ENCODE measurements at places on chromosomes 7 and 10. TPM values are rescaled to one million over a fixed set of nuclear protein-coding genes. Genes with fewer than 3 reads are reported as not detected.

Gene NYAP1
- 6.3 TPM for total RNA-seq

Gene MRLN
- total RNA-seq = 0.75 TPM

Gene CTAGE4
- 2.5 TPM for total RNA-seq

Gene MBL2
- total RNA-seq = not detected

Gene NAT16
- not detected for total RNA-seq

Gene SHLD2
- total RNA-seq = 20.3 TPM

Gene PIP4K2A
- total RNA-seq = 26.3 TPM

Gene ZNF775
- total RNA-seq = 12.3 TPM

Gene DCLRE1C
- total RNA-seq = 10.1 TPM

Gene FANK1
- 11.8 TPM for total RNA-seq

Gene CTTNBP2
- total RNA-seq = 36.9 TPM

Gene HOXA13
- 1.5 TPM for total RNA-seq

DNA sequence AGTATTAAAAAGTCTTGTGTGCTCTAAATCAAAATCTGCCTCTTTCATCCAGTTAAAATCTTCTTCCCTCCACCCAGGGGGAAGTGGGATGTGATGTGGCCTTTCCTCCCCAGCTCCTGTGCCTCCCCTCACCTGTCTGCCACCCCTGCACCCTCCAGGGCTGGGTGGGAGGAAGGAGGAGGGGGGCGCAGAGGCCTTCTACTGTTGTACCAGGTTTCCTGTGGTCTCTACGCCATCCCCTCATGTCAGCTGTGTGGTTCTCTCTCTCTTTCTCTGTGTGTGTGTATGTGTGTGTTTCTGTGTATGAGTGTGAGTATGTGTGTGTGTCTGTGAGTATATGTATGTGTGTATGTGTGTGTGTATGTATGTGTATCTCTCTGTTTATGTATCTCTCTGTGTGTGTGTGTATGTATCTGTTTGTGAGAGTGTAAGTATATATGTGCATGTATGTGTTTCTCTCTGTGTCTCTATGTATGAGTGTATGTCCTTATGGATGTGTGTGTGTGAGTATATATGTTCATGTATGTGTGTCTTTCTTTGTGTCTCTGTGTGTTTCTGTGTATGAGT, 45.5 kb upstream of the C10orf71 start:
- DNase-seq = no peak

- DNase-seq = no peak
These were observed 274.3 kb upstream of the NEBL start for GRCh38 chr10:21171197-21171935.

DNA sequence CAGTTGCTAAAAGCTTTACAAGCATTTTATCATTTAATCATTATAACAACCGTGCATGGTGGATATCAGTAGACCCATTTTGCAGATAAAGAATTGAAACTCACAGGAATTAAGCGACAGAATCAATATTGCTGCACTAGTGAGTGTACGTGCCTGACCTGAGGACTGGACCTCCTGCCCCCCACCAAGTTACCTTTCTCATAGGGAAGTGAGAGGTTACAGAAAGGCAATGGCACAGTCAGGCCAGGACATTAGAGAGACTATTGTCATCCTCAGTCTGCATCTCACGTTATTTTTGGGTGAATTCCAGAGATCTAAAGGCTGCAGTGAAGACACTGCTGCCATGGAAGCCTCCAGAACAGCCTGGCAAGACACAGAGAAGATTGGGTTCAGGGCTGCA, 80.9 kb downstream of the WDFY4 start:
- DNase-seq = peak; percentile 10

DNA sequence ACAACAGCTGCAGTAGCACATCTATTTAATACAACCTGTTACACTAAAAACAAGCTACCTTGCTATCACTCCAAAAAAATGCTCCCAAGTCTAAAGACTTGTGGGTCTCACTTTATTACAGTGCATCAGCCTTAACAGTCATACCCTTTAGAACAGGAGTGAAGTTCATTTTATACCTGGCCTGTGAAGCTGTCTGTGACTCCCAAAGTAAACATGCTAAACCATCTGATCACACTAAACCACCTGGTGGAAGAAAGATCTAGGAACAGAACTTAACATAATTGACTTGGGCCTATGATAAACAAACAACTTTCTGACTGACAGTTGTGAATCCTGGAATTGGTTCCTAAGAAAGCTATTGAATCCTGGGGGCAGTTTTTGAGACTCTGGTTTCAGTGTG, 80.9 kb upstream of the ATP6V0A4 start:
- DNase-seq = no peak

GRCh38 chr10:129108378-129108777, 358.7 kb upstream of the MGMT start:
- no peak for DNase-seq

DNA sequence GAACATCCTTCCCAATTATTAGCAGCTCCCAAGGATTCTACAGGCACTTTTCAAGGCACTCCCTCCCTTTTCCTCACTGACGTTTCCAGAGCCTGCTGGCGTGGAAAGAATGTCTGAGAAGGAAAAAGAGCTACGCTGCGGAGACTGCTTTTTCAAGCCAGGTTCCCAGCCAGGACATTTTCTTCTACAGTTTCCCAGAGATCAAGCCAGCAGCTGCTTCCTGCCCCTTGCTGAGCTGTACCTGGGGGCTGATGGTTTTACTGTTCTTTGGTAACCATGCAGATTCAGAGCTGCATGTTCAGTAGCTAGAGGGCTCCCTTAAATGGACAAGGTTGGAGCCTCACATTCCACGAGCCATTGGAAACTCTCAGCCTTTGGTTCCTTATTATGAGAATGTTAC, 133.4 kb downstream of the EVX1 start:
- DNase-seq = no peak

GRCh38 chr7:20839196-20839735, 52.6 kb upstream of the SP8 start:
- DNase-seq = no peak

GRCh38 chr10:72616716-72617115, 9.2 kb downstream of the MICU1 start:
- no peak for DNase-seq

- DNase-seq = no peak
These were observed 986 bp upstream of the PPP2R2D start for GRCh38 chr10:131899695-131900349.

DNA sequence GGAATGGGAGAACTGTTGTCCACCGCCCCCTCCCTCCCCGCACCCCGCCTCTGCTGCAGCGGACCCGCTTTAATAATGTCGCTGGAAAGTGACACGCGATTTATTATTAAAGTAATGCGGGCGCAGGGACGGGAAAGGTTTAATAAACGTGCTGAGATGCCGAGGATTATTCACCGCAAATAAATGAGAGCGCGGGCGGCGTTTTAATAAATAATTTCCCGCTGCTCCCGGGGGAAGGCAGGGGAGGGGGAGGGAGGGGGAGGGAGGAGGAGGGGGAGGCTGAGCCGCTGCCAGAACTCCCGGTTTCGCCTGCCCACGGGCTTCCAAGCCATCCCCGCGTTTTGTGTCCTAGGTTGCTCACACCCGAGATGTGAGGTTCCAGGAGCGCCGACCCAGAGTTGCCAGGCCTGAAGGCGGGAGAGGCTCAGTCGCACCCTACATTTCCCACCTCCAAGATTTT, 5.1 kb downstream of the KAZALD1 start:
- DNase-seq = no peak

DNA sequence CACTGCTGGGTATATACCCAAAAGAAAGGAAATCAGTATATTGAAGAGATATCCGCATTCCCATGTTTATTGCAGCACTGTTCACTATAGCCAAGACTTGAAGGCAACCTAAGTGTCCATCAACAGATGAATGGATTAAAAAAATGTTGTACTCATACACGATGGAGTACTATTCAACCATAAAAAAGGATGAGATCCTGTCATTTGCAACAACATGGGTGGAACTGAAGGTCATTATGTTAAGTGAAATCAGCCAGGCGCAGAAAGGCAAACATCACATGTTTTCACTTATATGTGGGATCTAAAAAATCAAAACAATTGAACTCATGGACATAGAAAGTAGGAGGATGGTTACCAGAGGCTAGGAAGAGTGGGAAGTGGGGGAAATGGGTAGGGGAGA, 19.3 kb downstream of the NRCAM start:
- DNase-seq = no peak

DNA sequence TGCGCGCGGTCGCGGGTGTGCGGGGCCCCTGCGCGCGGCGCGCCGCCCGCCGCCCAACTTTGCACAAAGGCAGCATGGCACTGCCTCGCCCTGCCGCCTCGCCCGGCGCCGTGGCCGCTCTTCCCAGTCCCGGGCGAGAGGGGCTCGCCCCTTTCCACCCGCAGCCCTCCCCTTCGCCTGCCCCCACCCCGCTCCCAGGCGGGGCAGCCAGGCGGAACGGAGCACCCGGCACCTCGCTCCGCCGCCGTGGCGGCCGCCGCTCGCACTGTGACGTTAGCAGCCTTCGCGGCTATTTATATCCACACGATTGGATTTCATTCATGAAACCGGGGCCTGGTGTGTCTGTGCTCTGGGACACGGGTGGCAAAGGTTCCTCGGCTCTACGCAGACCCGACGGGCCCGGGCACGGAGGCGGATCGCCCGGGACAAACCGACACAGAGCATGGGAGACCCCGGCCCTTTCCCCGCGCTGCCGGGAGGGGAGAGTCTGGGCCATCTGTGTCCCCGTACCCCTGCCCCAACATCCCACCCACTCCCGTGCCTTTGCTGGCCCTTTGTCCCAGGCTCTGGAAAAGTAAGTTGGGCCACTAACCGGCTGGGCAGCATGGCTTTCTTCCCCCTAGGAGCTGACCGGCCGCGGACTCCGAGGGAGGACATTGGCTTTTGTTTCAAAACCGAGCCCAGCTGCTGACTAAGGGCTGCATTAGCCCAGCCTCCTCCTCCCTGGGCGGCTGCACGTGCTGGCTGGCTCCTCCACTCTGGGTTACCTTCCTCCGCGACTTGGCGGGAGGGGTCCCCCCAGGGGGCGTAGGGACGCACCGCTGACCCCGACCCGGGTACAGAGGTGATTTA, at the start of gene RHOBTB1:
Gene RHOBTB1, minus strand, starts transcription at position 128 of the 852 bp plus-strand sequence. CDS start 32,643 bp downstream, outside the sequence.
- peak; percentile 86 for DNase-seq

GRCh38 chr10:110456046-110456445, 41.7 kb upstream of the DUSP5 start:
- no peak for DNase-seq

- no peak for DNase-seq
These were observed 940.1 kb upstream of the SORCS1 start for GRCh38 chr10:108104551-108105156.

- no peak for DNase-seq
These were observed 74.7 kb upstream of the FZD8 start for GRCh38 chr10:35716776-35717175.

DNA sequence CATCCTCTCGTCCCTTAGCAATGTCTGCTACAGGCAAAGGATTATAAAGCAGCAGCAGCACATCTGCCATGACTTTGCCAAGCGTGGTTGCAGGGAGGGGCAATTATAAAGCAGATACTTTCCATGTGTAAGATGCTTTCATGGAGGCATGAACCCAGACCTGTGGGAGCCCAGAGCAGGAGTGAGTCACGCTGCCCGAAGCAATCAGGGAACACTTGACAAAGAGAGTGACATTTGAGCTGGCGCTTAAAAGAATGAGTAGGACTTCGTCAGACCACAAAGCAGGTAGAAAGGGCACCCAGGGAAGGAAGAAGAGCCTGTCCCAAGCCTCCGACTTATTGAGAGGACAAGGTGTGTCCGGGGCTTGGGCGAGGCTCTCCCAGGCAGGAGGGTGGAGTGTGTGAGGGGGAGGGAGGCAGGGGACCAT, 147.2 kb downstream of the MYOF start:
- no peak for DNase-seq

- DNase-seq = no peak
These were observed 27.9 kb downstream of the TARP start for GRCh38 chr7:38245409-38245977.

DNA sequence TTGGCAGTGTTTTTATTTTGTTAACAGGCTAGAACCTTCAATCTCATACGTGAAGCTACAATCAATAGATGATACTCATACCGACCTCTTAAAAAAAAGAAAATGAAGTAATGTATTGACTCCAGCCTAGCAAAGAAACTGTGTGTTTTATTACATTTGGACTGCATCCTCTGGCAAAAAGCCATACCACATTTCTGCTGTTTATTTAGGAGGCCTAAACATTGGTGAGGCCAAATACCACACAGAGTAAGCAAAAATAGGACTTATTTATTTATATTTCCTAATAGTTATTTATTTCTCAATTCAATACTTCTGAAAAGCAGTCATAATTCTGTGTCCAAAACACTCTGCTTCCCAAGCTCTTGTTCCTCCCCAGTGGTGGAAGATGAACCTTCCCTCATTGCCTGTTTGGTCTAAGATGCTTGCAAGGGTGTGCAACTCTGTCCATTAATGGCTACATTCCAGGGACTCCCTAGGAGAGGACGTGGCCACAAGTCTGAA, 398.8 kb upstream of the KLF6 start:
- DNase-seq = no peak

GRCh38 chr7:155303039-155303593, 5.4 kb downstream of the INSIG1 start:
- DNase-seq = no peak

DNA sequence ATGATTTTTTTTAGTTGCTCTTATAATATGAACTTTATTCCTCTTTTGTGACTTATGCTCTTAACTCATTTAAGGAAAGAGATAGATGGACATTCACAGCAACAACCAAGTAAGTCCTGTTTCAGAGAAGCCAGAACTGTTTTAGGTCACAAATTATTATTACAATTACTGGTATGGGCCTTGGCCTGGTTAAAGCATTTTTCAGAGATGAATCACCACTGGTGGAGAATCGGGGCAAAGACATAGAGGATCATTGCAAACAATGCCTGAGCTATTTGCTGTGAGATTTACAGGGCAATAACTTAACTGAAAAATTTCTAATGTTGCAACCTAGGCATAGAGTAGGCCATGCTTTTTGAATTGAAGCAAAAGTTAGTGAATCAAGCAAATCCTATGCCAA, 138.0 kb upstream of the YAE1 start:
- DNase-seq = no peak

DNA sequence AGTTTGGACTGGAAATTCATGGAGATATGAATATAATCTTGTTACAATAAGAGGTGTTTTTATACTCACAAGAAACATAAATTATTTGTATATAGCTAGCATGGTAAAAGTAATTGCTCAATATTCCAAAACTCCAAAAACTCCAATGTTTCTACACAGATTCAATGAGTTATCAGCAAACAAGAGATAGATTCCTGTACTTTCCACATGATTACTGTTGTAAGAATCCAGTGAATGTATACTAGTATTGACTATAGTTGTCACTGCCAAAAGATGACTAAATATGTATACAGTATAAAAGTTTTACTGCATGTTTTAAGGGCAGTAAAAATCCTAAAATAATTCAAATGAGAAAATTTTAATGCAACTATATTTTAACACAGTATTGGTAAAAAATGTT, 10.7 kb downstream of the ATOH7 start:
- DNase-seq = no peak

- DNase-seq = no peak
These were observed 114.8 kb downstream of the TSPAN12 start for GRCh38 chr7:120743128-120743527.

- DNase-seq = no peak
These were observed 177.4 kb downstream of the PCLO start for GRCh38 chr7:82985144-82985802.

DNA sequence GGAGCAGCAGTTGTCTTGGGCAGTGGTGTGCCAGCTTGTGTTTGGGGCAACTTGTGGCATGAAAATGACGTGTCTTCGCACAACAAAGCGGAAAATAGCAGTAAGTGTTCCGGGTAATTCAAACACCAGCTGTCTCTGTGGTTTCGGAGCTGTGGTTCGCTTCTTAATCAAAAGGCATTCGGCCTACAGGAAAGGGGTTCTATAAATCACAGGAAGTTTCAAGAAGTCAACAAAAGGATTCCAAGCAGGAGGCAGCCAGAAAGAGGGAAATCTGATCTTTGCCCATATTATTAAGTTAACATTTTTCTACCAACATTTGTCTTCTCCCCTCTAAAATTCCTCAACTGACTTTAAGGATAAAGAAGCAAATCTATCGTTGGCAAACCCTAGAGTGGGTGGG, 353.4 kb downstream of the FGFR2 start:
- DNase-seq = no peak

Data from type B pancreatic cell (in vitro differentiated cells).